Bone marrow (tissue), 2 donors: ENCODE measurements at places on chromosomes 6 and 20.

- no peak for DNase-seq
Measured at GRCh38 chr6:153941768-153942167, 97.3 kb upstream of the OPRM1 start.

GRCh38 chr20:38805502-38805957, at the start of gene PPP1R16B:
TSS of gene PPP1R16B (plus strand) at chr20:38805697. CDS start at chr20:38835926, 30,229 bp downstream.
- no peak for DNase-seq

- peak; percentile 51 for DNase-seq
Measured at GRCh38 chr6:44151348-44152108, 7.1 kb upstream of the CAPN11 start.

GRCh38 chr6:52426667-52427066, 6.5 kb downstream of the EFHC1 start:
- DNase-seq, result no peak

DNA sequence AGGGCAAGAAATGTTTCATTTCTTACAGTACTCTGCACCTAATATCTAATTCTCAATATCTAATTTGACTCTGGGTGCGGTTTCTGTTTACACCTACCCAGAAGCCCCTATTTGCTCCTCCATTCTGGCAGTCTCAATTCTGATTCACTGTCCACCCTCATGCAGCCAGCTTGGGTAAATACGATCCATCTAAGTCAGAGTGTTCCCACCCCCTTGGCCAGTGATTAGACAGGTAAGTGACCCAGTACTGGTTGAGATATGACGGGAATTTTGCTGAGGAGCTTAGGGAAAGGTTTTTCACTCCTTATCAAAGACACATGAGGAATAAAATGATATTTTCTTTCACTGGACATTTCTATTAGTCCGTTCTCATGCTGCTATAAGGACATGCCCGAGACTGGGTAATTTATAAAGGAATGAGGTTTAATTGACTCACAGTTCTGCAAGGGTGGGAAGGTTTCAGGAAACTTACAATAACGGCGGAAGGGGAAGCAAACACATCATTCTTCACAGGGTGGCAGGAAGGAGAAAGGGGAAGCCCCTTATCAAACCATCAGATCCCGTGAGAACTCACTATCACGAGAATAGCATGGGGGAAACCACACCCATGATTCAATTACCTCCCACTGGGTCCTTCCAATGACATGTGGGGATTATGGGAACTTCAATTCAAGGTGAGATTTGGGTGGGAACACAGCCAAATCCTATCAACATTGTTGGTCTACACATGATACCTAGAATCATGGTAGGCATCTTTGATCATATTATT, 29.4 kb downstream of the GLO1 start:
- peak; percentile 55 for DNase-seq

- DNase-seq, result no peak
Measured at GRCh38 chr6:44268095-44268628, 2.1 kb upstream of the TMEM151B start.

- DNase-seq, result no peak
Measured at GRCh38 chr6:122571888-122572287, 38.3 kb upstream of the PKIB start.

DNA sequence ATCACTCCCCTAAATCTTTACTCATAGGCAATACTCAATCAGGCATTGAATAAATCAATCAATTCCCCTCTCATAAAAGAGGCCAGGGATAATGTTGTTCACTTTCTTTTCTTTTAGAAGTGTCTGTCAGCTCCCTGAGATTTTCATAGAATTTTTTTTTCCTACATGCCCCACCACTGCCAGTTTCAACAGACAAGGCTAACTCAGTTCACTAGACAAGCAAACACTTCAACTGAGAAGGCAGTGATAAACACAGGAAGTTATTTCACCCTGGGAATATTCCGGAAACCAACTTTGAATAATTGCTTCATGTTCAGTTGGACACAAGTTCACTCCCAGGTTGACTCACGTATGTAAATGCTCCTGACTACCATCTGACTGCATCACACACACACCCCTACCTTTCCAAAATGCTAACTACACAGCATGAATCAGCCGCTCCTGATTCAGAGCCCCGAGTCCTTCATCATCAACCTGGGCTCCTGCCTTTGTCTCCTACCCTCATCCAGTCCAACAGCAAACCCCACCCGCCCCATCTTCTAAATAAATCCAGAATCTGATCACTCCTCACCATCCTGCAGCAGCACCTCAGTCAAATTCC, 143.9 kb downstream of the BCAS1 start:
- DNase-seq, result peak; percentile 17

GRCh38 chr6:41522780-41523548, 23.2 kb upstream of the FOXP4 start:
- no peak for DNase-seq

- no peak for DNase-seq
Measured at GRCh38 chr20:46427384-46427783, 21.0 kb upstream of the ELMO2 start.

GRCh38 chr6:39076623-39077535, 28.3 kb downstream of the GLP1R start:
- DNase-seq, result no peak

DNA sequence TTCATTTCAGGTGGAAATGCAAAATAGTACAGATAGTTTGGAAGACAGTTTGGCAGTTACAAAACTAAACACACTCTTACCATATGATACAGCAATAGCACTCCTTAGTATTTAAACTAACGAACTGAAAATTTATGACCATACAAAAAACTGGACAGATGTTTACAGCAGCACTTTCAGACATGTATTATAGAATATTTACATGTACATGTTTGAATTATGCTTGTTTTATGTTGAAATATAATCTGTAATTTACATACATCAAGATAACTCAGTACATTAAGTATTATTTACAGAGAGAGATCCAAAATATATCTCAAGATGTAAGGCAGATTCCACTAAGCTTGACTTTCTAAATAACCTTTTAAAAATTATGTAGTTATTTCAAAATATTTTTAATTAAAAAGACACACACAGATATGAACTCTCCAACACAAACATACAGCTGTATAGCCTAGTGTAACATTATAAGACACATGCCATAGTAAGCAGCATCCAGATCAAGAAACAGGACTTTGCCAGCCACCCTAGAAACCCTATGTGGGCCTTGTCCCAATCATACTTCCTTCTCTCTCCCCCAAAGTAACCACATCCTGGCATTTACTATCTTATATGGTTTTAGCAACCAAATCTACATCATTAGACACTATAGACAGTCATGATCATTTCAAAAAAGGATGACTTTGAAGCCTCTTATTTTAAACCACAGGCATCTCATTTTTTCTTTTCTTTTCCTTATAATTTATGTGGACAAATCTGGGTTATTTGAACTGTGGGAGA, 82.2 kb downstream of the MAN1A1 start:
- peak; percentile 46 for DNase-seq

DNA sequence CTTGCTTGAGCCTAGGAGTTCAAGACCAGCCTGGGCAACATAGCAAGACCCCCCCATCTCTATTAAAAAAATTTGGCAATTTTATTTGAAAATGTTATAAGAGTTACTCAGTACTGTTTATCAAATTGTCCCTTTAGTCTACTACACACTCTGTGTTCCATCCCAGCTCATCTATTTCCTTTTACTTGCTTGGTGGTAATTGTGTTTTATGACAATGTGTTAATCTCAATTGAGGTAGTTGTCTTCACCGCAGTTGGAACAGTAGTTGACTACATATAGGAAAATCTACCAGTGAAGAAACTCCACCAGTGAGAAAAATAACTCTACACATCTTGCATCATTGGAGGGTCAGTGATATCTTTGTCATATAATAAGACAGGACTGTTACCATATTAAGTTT, 8.0 kb downstream of the NCOA3 start:
- no peak for DNase-seq

DNA sequence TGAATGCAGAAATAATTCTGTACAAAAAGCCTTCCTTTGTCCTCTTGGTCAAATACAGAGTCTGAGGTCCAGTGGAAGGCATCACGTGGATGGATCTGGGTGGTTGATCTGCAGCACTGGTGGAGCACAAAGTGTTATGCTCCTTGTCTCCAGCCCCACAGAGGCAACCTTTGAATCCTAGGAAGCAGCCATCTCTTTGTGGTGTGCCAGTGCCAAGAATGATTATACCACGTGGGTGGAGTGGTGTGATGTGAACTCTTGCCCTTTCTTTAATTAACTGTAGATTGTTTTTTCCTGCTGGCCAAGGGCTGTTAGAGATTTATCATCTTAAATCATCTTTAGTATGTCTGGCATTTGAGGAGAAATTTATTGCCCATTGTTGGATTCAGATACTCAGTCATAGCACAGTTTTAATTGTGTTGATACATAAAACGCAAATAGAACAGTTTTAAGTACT, 31.1 kb downstream of the NCOA7 start:
- peak; percentile 15 for DNase-seq

DNA sequence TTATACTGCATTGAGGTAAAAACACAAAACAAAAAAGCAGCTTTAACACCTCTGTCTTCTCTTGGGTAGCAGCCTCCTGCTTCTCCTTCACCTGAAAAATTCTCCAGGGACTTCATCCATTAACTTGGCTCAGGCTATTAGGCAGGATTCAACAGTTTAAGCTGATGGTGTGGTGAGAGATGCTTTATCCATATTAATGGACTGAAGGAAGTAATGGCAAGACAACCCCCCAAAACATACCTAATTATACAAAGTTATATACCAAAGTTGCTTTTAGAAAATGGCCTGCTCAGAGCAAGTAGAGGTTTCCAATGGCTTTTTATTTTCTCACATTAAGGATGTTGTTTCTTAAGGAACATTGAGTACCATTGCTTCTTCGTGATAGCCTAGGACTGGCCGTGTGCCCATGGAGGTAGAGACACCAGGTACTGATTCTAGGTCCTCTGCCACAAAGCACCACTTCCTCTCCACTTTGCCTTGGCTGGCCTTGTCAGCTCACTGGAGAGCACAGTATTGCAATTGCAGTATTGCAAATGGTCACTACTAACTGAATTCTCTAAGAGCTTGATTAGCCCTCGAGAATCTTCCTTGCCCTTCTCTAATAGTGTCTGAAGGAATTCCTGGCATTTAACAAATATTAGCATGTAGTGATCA, 7.3 kb downstream of the EDN1 start:
- DNase-seq, result no peak

- no peak for DNase-seq
Measured at GRCh38 chr6:39754514-39755115, 29.4 kb upstream of the KIF6 start.

GRCh38 chr6:44438827-44439226, 51.3 kb downstream of the CDC5L start:
- no peak for DNase-seq

DNA sequence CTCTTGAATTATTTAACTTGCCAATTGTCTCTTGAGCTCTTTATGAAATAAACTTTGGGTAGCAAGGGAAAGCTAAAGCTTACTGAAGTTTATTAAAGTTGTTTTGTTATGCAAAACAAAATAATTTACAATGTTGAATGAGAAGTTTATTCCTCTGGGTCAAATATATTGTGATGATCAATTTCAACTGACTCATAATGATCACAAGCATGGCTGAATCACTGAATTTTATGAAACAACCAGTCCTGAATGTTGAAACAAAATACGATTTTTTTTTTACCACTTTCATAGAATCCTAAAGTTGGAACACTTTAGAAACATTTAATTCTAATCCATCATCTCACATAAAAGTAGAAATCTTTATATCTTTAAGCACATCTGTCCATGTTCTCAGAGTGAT, 110.3 kb downstream of the RWDD2A start:
- no peak for DNase-seq

DNA sequence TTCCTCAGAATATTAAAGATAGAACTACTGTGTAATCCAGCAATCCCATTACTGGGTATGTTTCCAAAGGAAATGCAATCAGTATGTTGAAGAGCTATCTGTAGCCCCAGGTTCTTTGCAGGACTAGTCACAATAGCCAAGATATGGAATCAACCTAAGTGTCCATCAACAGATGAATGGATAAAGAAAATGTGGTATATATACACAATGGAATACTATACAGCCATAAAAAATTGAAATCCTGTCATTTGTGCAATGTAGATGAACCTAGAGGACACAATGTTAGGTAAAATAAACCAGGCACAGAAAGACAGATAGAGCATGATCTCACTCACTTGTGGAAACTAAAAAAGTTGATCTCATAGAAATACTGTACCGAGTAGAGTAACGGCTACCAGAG, 306.0 kb upstream of the MARCKS start:
- no peak for DNase-seq

DNA sequence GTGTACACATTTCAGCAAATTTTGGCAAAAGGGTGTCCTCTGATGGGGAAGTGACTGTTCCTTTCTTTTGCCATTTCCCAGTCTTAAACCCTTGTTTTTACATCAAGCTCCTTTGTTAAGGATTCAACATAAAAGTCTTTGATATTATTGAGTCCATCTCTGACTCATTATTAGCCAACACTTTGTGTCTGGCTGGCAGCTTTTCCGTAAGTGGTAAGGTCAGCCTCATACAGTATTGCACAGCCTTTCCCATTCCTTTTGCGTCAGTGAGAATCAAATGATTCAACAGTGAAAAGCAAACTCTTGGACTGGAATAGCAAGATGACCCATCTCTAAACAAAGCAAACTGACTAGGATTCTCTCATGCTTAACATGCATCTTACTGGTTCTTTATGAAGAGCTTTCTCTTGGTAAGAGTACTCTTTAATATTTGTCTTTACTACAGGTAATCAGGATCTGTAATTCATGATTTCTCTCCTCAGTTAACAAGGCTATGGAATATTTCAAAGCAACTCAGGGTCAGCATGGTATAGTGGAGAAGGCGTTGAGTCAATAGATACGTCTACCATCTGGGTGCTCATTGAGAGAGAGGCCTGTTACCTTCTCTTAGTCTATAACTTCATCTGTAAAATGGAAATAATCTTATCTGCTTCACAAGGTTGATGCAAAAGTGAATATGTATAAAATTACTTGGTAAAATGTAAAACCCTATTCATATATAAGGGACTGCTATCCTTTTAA, 183.6 kb downstream of the PRL start:
- DNase-seq, result no peak

DNA sequence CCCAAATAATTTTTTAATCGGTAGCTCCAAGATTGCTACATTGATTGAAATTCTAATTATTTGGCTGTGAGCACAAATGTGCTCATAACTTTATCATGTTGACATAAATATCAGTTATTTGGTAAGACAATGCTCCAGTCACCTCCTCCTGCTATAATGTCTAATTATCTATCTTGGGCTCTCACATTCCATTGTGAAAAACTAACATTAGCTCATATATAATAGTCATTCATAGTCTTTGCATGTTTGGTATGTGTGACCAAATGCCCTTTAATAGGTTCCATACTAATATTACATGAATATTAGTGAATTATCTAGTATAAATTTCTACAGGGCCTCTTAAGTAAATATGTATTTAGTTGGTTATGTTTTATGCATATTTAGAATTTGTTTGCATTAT, 185.6 kb upstream of the MCHR2 start:
- DNase-seq, result no peak
